ENCODE measurements at places on chromosomes 12 and 14.

DNA sequence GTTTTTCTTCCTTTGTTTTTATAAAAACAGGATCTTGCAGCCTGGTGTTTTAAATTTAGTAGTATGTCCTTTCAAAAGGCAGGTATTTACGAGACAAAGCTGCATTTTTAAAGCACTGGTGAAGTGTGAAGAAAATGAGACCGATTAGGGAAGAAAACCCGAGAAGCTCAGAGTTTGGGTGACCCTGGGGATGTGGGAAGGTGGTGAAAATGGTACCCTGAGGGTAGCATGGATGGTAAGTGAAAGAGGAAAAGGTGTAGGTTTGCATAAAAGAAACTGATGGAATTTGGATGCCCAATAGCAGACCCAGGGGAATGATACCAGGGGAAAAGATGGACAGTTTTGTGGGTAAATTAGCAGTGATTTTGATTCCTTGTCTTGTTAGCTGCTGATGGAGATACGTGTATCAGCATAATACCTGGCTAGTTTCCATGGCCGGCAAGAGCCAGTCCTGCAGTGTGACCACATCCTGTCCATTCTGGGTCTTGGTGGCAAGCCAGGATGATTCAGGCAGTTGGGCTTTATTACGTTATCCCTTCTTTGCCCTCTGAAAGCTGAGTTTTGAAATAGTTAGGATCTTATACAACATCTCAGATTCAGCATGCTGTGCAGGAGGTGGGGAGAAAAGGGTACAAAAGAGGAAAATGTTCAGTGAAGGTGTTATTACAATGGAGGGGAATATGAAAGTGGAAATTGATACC, 8.9 kb downstream of the BICD1 start:
- DNase-seq: peak; percentile 39

GRCh38 chr12:82203086-82203485, 155.1 kb downstream of the CCDC59 start:
- no peak for DNase-seq

DNA sequence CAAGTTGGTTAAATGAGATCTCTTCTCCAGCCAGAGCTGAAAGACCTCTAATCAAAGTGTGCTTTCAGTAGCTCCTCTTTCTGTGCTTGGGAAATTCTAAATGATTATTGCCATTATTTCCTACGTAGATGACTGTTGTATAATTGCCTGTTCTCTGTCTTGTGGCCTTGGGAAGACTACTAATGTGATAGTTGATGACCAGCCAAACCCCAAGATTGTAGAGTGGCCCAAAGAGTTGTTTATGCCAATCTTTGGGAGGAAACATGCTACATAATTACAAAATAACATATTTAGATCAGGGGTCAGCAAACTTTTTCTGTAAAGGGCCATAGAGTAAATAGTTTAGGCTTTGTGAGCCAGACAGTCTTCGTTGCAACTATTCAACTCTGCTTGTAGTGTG, 135.1 kb upstream of the DIO2 start:
- DNase-seq: no peak

DNA sequence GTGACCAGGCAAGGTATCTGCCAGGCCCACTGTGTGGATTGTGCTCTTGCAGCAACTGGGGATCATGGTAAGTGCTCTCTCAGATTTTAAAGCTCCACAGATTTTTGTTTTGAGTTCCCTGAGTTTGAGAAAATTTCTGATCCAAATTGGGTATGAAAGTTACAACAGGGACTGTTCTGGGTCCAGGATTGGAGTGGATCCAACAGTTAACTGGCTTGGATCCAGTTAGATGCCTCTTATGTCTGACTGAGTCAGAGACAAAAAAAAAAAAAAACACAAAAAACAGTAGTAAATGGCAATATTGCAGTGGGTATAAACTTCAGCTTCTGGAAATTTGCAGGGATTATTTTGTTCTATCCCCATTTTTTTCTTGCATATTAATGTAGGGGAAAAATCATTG, 598.8 kb downstream of the C12orf50 start:
- no peak for DNase-seq

DNA sequence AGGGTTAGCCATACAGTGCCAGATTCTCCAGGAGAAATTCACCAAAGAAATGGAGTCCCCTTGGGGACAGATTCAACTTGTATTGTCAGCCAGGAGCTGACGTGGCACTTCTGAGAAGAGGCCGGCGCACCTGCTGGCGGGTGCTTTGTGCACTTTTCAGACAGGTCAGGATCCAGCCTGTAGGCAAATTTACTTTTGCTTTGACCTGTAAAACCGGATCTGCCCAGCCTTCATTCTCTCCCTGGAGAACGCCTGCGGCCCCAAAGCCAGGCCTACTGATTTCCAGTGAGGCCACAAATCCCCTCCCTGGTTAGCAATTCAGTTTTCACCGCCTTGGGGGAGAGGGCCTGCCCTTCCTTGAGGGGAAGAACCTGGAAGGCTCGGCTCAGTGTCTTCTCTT, 17.4 kb downstream of the P2RX4 start:
- no peak for DNase-seq

- DNase-seq: no peak
Observed at GRCh38 chr14:65016471-65016870, 29.8 kb downstream of the FNTB start.

- no peak for DNase-seq
Observed at GRCh38 chr12:69851976-69852375, 26.9 kb downstream of the MYRFL start.
